ENCODE measurements at places on chromosomes 6 and 20.

DNA sequence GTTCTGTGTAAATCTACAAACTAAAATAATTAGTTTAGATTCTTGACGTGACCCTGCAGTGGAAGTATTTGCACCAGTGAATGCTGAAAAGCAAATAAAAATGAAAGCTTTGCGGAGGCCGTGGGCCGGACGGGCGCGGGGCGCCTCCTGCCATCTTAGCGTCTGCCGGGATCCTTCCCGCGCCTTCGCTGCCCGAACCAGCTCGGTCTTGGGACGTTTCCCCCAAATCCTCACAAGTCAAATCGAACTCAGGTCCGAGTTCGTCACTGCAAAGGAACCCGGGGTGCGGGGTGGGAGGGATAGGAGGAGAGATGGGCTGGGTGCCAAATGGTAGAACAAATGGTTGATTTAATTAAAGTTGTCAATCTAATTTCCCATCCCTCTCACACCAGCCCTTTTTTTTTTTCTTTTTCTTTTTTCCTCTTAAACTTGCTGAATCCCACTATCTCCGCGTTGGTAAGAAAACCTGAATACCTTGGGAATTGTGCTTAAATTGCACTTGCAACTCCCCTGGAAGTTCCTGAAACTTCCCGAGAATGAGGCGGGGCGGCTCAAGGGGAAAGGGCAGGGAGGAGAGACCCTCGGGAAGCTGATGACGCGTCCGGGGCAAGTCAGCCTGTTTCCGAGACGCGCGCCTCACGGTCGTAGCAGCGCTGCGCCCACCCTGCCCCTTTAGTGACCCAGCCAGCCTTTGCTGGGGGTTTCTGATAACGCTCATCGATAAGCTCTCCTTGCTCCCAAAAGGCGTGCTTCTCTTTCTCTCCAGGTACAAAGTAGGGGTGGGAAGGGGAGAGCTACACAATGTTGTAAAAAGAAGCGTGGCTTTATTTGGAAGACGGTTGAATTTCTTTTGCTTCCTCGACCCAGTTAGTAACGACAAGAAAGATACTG lies 1.8 kb downstream of the GJA1 start:
- DNase-seq, result peak; percentile 74

GRCh38 chr6:134945045-134945444 lies 4.9 kb downstream of the ALDH8A1 start:
- no peak for DNase-seq

- peak; percentile 30 for DNase-seq
Measured at GRCh38 chr20:39524371-39524911, 562.3 kb downstream of the DHX35 start.

DNA sequence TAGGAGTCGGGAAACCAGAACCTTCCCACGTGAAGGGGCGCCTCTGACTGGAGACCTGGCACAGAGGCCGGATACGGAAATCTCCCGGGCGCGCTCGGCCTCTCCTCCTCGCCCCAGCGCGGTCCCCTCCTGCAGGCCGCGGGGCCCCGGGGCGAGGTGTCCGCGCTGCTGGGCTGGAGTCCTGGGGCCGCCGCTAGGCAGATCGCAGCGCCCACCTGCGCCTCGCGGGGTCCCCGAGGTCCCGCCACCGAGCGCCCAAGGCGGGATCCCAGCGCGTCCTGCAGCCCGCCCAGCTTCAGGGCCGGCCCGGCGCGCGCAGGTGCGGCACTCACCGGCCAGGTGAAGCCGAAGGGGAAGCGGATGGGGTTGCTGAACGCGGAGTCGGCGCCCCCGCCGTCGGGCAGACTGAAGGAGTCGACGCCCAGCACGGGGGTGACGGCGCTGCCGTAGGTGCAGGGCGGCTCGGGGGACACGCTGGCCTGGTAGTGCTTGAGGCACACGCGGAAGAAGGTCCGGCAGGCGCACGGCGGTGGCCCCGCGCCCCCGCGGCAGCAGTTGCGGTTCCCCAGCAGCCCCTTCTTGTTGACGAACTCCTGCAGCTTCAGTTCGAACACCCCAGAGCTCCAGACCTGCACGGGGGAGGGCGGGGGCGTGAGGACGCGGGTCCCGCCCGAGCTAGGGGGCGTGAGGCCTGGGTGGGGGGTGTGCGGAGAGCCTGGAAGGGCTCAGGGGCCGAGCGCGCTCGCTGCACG lies 1.5 kb downstream of the DLL1 start:
- no peak for DNase-seq

GRCh38 chr6:139364302-139364981 lies 10.0 kb downstream of the CITED2 start:
- DNase-seq, result peak; percentile 64

DNA sequence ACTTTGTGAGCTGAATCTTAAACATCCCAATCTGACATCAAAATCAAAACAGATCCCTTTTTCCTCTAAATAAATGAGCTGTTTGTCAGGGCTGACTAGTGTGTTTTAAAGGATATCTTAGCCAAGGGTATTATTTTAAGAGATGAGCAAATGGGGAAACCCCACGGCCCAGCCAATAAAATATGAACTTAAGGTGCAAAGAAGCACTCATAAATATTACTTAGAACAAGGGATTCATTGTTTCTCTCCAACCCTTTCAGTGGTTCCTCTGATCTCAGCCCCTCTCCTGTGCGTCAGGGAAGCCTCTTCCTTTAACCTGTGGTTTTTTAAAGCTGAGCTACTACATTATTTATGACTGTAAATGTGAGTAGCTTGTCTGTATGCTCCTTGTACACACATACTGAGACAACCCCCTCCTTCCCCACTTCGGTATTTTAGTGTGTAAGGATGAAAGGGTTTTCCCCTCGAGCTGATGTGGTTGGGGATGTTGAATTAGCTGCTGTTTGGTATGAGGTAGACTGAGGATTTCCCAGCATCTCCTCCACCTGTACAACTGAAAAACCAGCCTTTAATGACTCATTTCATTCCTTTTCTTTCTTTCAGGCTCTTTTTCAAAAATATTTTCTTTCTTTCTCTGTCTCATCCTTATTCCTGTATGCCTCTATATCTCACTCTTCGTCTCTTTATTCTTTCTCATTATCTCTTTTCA lies 6.5 kb downstream of the BMP5 start:
- DNase-seq, result peak; percentile 11

- DNase-seq, result no peak
Measured at GRCh38 chr6:166301611-166302529, 6.3 kb downstream of the PRR18 start.
